ENCODE measurements at places on chromosomes 3 and 15.
A peak's percentile ranks its signal among the peaks of the same experiment; 100 is the strongest.

DNA sequence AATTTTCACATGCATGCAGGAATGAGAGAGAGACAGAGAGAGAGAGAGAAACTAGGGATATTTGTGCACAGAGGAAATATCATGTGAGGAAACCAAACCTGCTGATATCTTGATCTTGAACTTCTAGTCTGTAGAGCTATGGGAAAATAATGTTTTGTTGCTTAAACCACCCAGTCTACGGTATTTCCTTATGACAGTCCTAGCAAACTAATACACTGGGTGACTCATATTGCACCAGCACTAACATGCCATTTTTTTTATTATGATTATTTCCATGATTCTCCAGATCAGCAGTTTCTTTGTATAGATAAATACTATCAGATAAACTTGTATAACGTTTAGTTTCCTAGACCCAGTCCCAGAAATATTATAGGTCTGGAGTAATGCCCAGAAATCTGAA is 1259.0 kb downstream of the ZPLD1 start:
- DNase-seq = no peak

DNA sequence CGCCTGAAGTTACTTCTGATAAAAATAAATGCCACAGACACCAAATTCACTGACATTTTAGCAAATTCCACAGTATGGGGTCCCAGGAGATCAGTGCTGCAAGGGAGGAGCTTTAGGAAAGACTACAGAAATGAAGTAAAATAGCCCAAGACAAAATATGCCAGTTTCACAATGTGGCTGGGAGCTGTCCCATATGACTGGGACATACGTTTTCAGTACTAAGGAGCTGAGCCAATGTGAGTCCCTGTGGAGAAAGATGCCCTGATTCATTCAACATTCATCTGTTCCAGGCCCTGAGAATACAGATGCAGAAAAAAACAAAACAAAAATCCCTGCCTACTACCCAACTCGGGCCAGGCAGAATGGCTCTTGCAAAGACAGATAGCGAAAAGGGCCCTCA is 63.4 kb upstream of the FAM174B start:
- DNase-seq = no peak

GRCh38 chr15:25066708-25067107 is 111.9 kb downstream of the SNRPN start:
- DNase-seq = no peak

DNA sequence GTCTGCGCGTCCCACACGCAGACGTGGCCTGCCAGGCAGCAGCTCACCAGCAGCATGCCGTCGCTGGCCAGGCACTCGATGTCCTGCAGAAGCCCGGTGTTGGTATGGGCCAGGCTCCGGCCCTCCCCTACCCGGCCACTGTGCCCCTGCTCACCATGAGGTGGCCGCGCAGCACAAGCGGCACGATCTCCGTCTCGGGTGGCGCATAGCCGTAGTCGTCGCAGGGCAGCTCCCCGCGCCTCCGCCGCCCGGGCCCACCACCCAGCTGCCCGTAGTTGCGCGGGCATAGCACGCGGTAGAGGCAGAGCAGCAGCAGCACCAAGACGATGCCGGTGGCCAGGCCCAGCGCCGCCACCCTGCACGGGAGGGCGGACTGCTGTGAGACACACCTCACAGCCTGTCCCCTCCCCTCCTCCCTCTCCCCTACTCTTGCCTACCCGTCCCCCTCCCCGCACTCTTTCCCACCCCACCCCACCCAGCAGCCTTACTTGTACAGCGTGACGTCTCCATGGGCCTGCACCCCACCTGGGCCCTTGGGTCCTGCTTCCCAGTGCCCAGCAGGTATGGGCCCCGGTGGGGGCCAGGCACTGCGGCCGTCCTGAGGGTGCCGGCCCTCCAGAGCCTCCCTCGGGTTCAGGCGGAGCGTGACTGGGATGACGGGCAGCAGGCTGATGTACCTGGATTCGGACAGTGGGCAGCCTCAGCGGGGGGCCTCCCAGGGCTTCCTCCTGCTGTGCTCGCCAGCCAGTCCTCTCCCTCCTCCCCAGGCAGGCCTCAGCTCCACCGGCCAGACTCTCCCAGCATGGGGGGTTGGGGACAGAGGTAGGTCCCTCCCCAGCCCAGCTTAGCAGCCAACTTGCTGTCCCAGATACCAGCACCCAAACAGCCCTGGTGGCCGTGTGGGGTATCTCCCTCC is 37.6 kb downstream of the PTPN23 start:
- DNase-seq = no peak

DNA sequence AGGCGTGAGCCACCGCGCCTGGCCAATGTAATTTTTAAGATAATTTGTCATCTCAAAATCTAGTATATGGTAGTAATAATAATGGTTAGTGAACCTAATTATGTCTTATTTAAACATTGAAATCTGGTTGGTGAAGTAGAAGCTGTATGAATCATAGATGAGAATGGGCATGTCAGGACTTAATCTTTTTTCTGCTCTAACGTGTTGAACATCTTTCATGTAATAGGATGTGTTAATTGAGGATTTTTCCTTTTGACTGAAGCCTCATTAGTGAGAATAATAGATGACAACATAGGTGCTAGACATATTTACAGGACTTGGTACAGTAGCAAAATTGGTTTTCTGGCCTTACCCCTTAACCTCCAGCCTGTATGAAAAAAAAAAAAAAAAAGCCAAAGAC is 835.6 kb downstream of the IGSF11 start:
- DNase-seq = no peak

- no peak for DNase-seq
Measured at GRCh38 chr15:71997691-71998090, 120.3 kb downstream of the MYO9A start.

DNA sequence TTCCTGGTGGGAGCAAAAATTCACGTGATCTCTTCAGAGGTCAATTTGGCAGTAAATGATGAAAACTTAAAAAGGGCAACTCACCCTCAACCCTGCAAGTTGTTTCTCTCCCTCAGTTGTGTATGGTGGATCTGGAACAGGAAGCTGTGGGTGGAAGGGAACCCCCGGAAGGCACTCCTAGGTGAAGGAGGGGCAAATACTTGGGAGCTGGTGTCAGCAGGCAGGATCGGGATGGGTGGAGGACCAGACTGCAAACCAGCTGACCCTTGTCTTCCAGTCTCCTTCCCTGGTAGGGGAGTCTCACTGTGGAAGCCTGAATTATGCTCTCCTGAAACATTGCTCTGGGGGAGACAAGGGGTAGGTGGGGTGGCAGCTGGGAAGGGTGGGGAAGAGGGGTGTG is 33.5 kb downstream of the PRR23E start:
- DNase-seq = no peak

DNA sequence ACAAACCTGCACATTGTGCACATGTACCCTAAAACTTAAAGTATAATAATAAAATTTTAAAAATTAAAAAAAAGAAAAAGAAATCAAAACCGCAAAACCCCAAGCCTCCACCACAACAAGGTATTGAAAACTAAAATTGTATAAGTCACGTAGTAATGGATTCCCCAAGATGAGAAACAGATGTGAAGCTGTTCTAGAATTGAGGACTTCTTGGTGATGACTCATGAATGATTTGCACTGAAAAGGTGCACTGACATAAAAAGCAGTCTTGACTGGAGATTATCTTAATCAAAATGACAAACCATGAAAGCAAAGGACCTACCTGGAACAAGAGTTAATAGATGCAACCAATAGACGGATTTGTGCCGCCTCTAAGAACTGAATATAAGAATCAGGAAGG is 225.8 kb downstream of the MYRIP start:
- no peak for DNase-seq

- DNase-seq = no peak
Measured at GRCh38 chr3:146953511-146953981, 348.4 kb upstream of the PLSCR5 start.

DNA sequence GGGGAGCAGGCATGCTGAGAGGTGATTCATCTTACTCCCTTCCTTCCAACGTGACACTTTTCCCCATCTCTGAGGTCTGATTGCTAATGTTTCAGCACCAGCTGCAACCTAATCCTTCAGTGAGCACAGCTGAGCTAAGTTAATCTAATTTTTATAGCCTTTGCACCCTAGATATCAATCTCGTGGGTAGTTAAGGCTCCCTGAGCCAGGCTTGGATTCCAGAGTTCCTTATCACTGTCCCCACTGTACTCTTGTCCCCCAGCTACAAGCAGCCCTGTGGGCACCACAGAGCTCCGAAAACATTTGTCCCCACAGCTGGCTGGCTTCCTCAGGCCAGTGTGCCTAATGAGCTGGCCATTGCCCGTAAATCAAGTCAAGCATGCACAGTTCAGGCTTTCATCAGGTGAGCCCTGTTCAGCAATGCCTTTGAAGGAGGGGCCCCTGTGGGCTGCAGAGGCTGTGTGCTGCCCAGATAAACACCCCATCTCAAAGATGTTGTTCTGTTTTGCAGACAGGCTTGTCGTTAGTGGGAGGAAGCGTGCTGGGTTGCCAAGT is 376.9 kb upstream of the RASGRP1 start:
- DNase-seq = no peak

- no peak for DNase-seq
Measured at GRCh38 chr15:59649603-59650002, 7.7 kb downstream of the GTF2A2 start.

DNA sequence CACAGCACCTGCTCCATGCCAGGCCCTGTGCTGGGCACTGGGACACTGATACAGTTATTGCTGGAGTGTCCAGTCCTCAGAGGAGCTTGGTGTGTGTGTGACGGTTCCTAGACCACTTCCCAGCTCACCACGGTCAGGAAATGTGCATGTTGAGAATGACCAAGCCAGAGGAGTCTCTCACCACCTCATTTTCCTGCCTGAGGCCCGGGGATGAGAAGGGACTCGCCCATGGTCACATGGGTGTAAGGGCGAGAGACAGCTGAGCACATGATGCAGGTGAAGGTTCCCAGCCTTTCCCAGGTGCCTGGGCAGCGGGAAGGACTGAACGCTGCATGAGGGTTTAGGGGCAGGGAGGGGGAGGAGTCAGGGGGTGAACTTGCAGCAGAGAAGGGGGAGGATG is 180.9 kb upstream of the TLE3 start:
- DNase-seq = peak; percentile 7

GRCh38 chr15:25486051-25486450 is 47.2 kb upstream of the UBE3A start:
- DNase-seq = no peak

GRCh38 chr3:190340071-190340470 is 17.8 kb upstream of the CLDN1 start:
- DNase-seq = no peak

DNA sequence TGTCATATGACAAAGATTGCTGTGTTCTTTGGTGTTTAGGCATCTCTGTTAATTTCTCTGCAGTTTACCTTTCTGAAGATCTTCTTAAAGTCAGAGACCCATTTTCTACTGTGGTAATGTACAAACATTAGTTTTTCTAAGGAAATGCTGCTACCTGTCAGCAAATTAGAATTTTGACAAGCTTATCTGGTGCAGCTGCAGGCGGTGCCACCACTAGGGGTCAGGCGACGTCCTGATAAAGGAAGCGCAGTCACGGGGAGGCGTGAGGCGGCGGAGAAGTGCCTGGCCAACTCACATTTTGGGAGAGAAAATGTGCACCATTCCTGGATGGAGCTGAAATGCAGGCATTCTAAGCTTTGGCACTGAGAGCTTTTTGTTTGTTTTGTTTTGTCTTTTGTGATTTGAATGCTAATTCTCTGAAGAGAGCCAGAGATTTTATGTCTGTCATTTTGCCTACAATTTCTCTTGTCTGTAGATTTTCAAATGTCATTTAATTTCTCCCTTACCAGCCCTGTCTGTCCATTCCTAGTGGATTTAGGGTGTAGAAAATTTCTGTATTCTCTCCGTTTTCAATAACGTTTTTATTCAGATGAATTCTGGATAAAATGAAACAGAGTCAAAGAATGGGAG is 24.9 kb upstream of the SIAH2 start:
- DNase-seq = peak; percentile 81

DNA sequence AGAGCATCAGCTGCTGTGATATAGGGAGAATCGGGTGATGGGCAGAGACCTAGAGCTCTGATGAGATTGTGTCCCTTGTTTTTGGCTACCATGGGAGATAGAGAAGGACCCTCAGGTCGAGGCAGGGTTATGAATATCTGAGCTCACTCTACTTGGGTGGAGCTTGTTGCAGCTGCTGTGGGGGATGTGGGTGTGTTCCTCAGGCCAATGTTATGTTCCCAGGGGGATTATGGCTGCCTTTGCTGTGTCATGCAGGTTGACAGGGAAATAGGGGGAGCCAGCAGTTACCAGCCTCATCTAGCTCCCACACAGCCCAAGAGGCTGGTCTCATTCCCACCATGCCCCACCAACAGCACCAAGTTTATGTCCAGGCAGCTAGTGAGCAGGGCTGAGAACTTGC is 131.5 kb downstream of the TRIM42 start:
- DNase-seq = no peak

DNA sequence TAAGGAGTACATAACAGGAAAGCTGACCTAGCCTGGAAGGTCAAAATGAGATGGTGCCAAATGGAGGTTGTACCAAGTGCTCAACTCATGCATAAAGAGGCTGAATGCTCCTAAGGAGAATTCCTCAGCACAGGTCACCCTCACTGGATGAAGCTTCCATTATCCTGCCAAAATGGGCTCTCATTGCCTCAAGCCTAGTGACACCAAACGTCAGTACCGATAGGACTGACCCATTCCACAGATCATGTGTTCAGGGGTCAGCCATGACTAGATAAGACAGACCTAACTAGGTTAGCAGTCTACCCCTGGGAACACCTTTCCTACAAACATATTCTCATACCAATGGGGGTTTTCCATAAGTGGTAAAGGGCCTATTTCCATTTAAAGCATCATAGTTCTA is 160.7 kb downstream of the MEX3B start:
- no peak for DNase-seq

- no peak for DNase-seq
Measured at GRCh38 chr15:94588993-94589392, 357.6 kb downstream of the MCTP2 start.

DNA sequence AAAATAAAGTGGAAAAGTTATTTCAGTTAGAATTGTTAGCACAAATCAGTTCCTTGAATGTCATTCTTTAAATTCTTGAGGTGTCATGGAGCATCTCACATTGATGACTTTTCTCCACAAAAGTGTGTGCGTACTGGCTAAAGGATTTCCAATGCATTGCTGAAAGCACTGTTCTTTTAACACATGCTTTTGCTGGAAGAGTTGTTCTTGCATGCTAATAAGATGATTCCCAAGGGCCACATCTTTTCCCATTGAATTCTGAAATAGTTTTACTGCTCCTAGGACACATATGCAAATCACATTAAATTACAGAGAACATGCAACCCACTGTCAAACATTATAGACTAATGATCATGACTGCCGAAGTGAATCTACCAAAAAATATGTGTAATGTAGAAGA is 516.3 kb upstream of the CADM2 start:
- DNase-seq = no peak

DNA sequence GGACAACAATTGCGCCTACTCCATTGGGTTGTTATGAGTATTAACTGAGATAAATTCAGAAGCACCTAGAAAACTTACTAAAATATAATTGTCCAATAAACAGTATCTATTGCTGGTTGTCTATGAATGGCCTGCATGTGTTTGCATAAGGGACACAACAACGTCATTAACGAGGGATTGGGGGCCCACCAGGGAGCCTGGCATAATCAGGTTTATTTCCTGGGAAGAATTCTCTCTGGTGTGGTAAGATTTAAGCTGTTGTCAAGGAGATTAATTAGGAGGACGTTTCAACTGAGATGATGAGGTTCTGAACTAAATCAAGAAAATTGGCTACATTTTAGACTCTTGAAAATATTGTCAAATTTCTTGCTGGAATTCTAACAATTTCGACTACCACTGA is 176.1 kb upstream of the CDIN1 start:
- no peak for DNase-seq

- no peak for DNase-seq
Measured at GRCh38 chr3:71446734-71447133, 136.8 kb downstream of the FOXP1 start.

- DNase-seq = peak; percentile 95
Measured at GRCh38 chr3:4980229-4981203, 1.3 kb downstream of the BHLHE40 start.
